ENCODE measurements at places on chromosomes 1 and 21.

- no peak for DNase-seq
These were observed 56.8 kb upstream of the RBM15 start for GRCh38 chr1:110282395-110282794.

- no peak for DNase-seq
These were observed 760 bp upstream of the SF3B4 start for GRCh38 chr1:149928401-149928724.

DNA sequence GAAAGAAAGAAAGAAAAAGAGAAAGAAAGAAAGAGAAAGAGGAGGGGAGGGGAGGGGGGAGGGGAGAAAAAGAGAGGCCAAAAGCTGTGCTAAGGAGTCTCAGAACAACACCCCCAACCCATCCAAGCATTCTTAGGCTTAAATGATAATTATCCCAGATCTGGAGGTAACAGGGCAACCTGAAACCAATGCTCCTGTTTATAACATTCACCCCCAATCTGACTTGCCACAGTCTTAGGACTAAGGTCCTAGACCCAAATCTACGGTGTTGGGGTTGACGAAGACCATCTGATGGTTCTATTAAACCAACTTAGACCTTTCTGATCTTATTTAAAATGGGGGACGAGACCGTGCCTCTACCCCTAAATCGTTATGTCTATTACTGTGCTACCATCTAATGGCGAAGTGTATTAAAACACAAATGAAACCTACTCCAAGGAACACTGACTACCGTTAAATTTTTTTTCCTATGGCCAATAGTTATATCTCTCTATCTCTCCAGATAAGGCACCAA lies 119.3 kb upstream of the CDC42BPA start:
- DNase-seq: no peak

GRCh38 chr21:25733859-25734653 lies 648 bp downstream of the ATP5PF start:
- no peak for DNase-seq

GRCh38 chr1:240122639-240123613 lies 31.2 kb downstream of the FMN2 start:
- DNase-seq: no peak

- no peak for DNase-seq
These were observed 197.7 kb downstream of the DENND1B start for GRCh38 chr1:197577580-197577979.

- DNase-seq: no peak
These were observed 462.6 kb upstream of the ADGRL4 start for GRCh38 chr1:79469139-79469538.

- no peak for DNase-seq
These were observed 25.9 kb downstream of the CACHD1 start for GRCh38 chr1:64495878-64496277.

Measured in esophagus squamous epithelium (tissue), 5 donors.